NCI-H345 (cell line): ENCODE measurements at places on chromosomes 13 and 19.
A peak's percentile ranks its signal among the peaks of the same experiment; 100 is the strongest.

GRCh38 chr13:103236213-103236612 lies 170.0 kb upstream of the SLC10A2 start:
- DNase-seq: no peak

DNA sequence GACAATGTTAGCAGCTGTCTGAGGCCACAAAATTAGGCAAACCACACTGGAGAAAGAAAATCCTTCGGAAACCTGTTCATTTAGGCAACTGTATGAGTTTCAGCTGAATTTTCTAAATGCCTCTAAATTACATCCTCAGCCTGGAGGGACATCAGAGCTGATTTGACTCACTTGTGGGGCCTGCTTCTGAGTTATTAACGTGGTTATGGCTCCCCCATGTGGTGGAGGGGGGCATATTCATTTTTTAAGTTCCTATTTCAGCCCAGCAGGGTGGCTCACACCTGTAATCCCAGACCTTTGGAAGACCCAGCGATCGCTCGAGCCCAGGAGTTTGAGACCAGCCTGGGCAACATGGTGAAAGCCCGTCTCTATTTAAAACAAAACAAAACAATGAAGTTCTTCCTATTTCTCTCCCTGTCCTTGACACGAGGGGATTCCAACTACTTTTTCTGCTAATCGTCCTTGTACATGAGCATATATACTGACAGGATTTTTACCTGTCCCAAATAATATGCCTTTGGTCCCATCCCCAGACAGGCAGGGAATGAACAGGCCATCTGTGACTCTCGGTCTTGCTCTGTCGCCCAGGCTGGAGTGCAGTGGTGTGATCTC lies 31.5 kb upstream of the HIF3A start:
- DNase-seq: peak; percentile 63

GRCh38 chr13:32403108-32403507 lies 24.8 kb downstream of the N4BP2L1 start:
- no peak for DNase-seq

DNA sequence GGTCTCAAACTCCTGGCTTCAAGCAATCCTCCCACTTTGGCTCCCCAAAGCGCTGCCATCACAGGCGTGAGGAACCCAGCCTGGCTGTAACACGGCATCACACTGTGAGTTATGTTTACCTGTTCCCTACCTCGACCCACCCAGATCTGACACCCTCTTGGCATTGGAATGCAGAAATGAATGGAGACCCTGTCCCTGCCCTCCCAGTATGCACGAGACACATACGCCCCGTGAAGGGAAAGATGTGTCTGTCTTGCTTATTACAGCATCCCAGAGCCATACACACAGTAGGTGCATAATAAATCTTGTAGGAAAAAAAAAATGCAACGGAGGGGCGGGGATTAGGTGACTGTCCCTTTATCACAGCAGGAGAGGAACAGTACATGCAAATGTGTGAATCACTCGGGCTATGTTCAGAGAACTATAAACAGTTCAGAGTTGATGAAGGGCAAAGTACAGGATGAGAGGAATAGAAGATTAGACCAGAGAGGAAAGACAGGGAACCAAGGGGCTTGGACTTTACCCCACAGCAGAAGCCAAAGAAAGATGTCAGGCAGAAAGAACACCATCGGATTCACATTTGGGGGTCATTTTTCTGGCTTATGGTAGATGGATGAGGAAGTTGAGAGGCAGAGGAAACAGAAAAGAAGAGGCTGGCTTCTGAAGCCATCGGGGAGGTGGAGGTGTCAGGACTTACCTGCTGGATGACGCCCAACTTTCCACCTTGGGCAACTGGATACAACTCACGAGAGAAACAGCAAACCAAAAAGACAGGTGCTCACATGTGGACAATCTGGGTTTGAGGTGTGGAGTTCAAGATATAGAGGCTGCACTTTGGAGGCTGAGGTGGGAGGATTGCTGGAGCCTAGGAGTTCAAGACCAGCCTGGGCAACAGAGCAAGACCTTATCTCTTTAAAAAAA lies 94.3 kb downstream of the INSR start:
- no peak for DNase-seq

- DNase-seq: no peak
These were observed 55.9 kb upstream of the RANBP3 start for GRCh38 chr19:6033744-6034264.

DNA sequence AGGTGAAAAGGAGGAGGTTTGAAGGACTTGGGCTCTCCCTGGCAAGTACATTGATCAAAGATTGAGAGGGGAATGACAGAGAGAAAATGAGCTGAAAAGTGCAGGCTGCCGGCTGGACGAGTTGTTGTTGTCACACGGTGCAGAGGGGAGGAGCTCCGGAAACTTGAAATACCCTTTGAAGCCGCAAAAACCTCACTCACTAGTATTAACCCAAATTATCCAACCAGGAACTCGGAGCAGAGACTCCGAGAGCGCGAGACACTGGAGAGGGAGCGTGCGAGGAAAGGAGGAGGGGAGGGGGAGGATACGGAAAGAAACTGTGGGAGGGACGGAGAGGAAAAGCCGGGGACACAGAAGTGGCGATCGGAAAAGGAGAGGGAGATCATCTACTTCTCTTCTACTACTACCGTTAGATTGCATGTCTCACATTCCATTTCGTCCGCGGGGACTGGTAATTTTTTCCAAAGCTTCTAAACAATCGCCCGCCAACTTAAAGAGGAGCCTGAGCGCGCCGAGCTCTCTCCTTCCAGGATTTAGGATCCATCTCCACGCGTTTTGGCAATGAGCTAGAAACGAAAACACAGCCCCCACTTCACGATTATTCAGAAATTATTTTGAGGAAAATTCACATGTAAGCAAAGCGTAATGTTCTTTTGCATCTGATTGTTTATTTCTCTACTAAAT lies at the start of gene DACH1:
DACH1 (minus strand) TSS at position 74 of the 684 bp plus-strand sequence.
- peak; percentile 71 for DNase-seq

- DNase-seq: no peak
These were observed 776.4 kb upstream of the ATXN8OS start for GRCh38 chr13:69331245-69331644.

DNA sequence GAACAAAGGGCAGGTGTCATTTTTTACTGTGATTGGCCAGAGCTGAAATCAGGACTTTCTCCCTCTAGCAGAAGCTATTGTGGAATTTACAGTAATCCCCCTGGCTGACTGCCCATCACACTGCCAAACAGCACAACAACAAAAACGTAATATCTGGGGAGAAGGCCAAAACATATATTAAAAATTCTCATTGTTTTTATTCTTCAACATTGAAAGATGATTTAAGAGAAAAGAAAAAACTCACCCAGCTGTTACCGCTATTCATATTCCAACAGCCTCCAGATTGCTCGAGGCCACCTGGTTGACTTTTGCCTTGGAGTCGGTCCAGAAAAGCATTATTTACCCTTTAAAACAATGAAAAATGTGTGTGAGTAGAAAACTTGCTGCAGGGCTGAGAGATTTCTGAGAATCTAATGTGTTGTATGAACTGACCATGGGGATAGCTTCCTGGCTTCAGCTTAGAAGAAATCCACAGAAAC lies 97.2 kb downstream of the EPSTI1 start:
- DNase-seq: peak; percentile 23

DNA sequence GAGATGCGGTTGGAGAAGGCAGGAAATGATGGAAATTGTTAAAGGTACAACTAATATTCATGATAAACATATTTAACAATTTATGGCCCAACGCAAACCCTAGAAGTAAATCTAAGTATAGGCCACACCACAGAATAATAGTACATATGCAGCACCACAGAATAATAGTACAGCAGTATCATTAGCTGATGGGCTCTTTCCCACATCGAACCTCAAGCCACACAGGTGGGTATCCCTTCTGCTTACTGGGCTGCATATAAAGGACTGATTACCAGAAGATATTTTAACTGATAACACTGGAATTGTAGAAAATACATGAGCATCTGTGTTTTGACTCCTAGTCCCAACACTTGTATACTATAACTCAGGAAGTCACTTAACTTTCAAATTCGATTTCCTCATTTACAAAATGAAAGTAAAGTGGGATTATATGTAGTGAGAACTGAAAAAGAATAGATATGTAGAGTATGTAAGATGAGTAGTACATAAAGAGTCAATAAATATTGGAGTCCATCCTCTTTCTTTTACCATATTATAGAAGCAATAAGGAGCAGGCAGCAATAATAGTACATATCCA lies 91.5 kb downstream of the TSC22D1 start:
- no peak for DNase-seq

GRCh38 chr19:7427944-7428343 lies 60.9 kb downstream of the PEX11G start:
- no peak for DNase-seq

DNA sequence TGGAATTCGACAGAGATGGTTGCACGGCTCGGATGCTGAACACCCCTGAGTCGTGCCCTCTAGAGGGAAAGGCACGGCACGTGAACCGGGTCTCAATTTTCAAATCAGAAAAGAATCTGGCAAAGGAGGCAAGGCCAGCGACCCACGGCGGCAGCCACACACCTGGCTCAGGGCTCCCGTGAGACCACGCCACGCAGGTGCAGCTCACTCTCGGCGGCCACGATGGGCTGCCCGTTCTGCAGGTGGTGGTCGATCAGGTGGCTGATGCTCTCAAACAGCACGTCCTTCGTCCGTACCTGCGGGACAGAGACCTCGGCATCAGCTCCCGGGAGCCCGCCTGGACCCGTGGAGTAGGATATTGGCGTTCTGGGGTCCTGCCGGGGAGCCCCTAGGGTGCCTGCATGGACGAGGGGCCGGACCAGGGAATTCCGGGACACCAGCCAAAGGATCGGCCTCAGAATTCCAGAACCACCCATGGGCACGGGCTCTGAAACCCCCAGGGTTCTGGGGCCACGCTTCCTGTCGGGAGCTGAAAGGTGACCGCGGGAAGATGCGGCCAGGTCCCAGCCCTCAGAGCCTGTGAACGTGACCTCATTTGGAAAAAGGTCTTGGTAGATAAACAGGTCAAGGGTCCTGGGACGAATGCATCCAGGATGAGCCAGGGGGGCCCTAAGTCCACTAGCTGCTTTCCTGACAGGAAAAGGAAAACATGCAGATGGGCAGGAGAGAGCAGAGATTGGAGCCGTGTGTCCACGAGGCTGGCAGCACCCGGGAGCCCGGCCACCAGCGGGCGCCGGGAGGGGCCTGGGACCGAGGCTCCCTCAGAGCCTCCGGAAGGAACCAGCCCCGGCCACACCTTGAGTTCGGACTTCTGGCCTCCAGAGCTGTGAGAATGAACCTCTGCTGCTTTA lies 10.1 kb upstream of the C2CD4C start:
- no peak for DNase-seq

DNA sequence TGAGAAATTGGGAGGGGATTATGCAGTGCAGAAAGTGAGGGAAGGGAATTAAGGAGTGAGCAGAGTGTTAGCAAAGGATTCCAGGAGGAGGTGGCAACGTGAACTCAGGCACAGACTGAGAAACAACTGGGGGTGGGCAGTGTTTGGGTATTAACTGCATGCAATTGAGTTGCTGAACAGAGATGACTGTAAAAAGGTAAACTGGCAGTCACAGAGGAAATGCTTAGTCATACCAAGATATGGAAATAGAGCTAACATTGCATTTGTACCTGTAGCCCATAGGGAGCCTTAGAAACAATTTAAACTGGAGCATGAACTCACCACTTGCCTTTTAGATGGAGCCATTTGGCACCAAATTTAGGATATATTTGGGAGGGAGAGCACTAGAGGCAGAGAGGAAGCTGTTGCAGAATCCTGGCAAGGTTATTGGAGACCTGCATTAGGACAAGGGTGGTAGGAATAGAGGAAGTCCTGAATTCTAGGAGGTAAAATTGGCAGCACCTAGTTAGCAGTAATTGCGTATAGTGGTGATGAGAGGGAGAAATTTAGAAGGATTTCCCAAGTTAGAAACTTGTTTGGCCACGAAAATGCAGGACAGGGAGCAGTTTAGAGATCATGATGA lies 100.6 kb upstream of the FRY start:
- DNase-seq: no peak

DNA sequence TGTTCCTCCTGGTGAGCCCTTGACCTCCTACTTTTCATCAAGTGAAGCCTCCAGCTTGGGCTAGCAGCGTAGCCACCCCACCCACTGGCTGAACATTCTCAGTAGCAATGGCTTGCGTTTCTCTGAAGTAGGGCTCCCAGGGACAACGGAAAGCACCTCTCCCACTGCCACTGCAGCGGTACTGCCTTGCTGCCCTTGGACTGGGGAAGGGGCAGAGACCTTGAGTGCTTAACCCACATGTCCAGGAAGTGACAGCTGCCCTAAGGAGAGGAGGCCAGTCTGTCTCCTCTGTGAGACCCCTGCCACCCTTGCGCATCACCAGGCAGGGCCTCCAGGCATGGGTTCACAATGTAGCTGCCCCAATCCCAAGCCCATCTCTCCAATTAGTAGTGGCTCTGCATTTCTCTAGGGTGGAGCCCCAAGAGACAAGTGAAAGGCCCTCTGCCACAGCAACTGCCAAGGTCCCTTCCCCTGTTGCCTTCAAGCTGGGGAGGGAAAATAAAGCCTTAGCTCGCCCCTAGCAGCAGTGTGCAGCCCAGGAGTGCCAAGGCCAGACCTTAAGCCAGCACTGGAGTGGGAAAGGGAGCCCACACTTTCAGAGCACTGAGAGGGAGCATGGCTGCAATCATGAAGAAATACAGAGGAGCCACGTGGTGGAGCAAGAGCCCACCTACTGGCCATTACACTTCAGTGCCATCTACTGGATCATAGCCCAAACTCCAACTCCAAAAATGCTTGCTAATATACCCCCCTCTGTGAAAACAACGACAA lies 175.9 kb upstream of the TRPC4 start:
- no peak for DNase-seq

GRCh38 chr13:77696006-77696878 lies 1.2 kb upstream of the SLAIN1 start:
- DNase-seq: peak; percentile 58

- DNase-seq: no peak
These were observed 4.7 kb downstream of the DNMT1 start for GRCh38 chr19:10190026-10190425.

GRCh38 chr13:113544071-113544891 lies 40.3 kb upstream of the TFDP1 start:
- DNase-seq: no peak

DNA sequence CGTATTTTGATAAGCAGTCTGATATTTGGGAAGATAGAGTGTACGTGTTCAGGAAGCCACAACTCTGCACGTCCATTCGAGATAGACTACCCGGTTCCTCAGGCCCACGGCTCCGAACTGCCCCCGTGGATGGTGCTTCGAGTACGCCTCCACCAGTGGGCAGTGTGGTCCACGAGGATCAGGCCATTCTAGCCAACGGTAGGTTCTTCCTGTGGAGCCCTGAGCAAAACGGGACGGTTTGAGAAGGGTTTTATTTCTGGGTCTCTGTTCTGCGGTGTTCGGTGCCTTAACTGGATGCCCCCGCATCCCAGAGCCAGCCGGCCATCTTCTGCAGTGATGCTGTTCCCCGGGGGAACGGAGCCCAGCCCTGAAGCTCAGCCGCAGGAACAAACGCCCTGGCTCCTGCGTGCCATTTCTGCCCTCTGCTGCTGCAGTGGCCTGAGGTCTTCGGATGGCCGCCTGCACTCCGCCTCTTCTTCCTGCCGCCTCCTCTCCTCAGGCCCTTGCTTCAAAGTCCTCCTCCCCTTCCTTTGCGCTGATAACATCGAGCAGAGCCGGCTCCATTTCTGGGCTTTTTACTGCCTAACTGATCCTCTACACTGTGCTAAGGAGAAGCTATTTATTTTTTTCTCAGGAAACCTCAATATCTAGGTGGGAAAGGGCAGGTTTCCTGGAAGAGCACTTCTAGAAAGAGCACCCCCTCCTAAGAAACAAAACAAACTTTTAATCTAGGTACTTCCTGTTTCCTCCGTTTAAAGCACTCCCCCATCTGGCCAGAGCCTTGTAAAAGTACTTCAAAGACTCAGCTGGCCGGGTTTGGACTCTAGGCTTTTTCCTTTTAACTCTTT lies 36.2 kb upstream of the SLC46A3 start:
- no peak for DNase-seq
